Stimulated activated CD8-positive, alpha-beta memory T cell treated with anti-CD3 and anti-CD28 coated beads, Interleukin-4, amount 100 ng/mL, for 4 hours (primary cell): ENCODE measurements at places on chromosomes 7 and 10.

DNA sequence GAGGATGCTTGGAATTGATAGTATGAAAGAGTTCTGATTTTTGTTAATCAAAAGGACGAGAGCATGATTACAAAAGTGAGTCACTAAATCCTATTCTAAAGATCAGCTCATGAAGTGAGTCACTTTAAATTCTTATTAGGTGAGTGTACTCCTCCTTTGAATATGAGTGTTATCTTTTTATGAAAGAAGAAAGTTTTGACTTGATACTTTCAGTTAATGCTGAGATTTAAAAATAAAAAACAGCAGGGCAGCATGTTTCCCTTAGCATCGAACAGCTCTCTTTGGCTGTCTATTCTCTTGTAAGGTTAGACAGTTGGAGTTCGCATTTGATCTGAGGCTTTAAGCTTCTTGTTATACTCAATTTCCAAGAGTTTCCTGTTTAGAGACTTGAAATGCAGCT lies 222.0 kb downstream of the TWIST1 start:
- DNase-seq = no peak

GRCh38 chr10:60283397-60283796 lies 106.3 kb downstream of the ANK3 start:
- no peak for DNase-seq

GRCh38 chr10:31927884-31928548 lies 615 bp downstream of the ARHGAP12 start:
- DNase-seq = peak; percentile 28

DNA sequence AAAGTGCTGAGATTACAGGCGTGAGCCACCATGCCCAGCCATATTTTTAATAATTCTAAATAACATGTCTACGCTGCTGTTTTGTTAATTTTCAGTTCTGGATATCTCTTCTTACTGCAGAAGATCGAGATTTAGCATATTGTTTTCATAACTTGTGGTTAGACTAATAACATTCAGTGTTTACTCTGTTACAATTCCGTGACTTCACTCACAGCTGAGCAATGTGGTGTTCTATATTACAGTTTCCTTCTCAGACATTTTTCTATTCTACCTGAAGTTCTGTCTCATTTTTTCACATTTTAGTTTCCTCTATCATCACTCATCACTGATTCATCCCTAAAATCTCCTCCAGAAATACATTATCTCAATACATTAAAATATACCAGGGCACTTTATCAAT lies 10.9 kb downstream of the RNF32 start:
- DNase-seq = no peak

- DNase-seq = no peak
Observed at GRCh38 chr10:131429942-131430341, 118.4 kb upstream of the TCERG1L start.

- DNase-seq = no peak
Observed at GRCh38 chr7:1951159-1951536, 281.1 kb downstream of the ELFN1 start.

DNA sequence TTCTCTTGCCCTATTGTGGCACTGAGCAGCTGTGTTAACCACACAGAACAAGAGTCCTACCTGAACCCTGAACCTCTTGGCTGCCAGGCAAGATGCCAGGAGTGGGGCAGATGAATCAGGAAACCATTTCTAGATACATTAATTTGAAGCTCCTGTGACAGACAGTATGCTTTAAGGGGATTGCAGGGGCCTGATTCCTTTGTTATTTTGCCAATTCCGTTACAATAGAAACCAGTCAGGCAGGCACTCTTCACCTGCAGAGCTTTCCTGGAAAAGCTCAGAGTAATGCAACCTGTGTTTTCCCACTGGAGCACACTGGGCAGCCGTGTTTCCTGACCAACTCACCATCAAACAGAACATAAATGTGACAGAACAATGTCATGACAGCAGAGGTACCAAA lies 233.1 kb downstream of the BMPER start:
- DNase-seq = no peak

- no peak for DNase-seq
Observed at GRCh38 chr7:50295133-50295532, 9.4 kb upstream of the IKZF1 start.

GRCh38 chr10:58661336-58661735 lies 148.7 kb downstream of the BICC1 start:
- no peak for DNase-seq

DNA sequence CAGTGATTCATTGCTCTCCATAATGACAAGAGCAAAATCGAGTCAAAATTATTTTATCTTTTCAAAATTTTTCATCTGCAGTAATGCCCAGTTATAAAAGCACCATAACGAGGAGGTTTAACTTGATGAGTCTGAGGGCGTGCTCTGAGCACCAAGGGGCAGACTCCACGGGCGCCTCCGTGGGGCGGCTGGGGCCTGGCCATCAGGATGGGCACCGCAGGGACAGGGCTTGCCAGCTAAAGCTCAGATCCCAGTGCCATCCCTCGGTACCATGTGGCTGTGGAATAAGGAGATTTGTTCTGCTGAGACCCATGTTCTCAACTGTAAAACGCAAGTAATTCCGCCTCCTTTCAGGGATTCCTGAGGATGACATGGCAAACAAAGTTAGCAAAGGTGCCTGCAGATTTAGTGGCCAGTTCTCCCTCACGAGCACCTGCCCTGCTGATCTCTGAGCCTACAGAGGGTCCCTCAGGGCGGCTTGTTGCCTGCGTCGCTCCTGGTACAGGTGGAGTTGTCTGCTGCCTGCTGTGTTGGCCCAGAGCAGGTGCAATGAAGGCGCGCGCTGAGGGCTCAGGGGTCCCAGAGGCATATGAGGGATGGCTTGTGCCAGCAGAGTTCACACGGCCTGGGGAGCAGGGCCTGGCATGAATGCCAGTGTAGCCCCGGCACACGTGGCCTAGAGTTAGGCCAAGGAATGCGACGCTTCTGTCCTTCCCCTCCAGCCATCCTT lies 584.4 kb downstream of the TCERG1L start:
- DNase-seq = no peak

GRCh38 chr10:62384057-62384446 lies 9.9 kb downstream of the ZNF365 start:
- DNase-seq = peak; percentile 24

DNA sequence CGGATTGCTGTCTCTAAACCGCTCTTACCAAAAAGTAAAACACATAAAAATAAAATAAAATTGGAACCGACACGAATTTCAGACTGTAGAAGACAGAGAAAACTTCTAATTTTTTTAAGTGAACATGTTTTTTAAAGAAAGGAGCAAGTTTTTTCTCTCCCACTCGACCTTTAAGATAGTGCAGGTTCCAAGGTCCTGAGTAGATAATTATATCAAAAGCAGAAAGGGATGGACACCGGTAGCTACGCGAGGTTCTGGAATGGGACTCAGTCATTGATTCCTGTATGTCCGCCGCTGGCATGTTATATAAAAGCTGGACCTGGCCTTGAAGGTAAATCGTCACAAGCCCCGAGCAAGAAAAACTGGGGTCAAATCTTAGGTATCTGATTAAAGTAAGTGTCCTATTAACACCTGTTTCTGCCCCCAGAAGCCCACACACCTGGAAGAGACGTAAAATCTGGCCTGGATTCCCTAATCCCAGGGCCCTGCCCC lies 462 bp upstream of the CISD1 start:
- no peak for DNase-seq

- no peak for DNase-seq
Observed at GRCh38 chr7:79494046-79494445, 40.6 kb upstream of the MAGI2 start.

DNA sequence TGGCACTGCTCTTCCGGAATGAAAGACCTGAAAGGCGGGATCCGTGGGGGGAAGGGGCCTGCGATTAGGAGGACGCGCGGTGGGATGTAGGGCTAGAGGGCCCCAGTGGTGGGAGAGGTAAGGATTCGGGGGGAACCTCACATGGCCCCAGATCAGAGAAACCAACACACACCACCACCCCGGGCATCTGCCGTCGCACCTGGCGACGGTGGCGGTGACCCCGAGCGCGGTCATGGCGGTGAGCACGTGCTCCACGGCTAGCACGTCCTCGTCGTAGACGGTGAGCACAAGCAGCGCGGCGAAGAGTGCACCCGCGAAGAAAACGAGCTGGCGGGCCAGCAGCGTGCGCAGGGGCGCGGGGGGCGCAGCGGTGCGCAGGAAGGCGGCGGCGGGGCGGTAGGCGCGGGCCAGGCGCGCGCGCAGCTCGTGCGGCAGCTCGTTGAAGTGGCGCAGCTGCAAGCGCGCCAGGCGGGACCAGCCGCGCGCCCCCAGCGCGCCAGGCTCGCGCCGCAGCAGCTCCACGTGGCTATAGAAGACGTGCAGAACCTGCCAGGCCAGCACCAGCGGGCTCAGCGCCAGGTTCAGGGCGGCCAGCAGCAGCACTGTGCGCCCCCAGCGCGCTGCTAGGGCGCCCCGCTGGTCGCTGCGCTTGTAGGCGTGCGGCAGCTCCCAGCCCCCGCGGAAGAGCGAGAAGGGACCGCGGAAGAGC lies 5.7 kb downstream of the ATG9B start:
- DNase-seq = no peak

GRCh38 chr7:140333223-140333622 lies 65.1 kb downstream of the SLC37A3 start:
- DNase-seq = no peak

- no peak for DNase-seq
Observed at GRCh38 chr7:151166629-151167196, 781 bp downstream of the GBX1 start.
